ENCODE measurements at places on chromosomes 3 and 15.
A peak's percentile ranks its signal among the peaks of the same experiment; 100 is the strongest.

DNA sequence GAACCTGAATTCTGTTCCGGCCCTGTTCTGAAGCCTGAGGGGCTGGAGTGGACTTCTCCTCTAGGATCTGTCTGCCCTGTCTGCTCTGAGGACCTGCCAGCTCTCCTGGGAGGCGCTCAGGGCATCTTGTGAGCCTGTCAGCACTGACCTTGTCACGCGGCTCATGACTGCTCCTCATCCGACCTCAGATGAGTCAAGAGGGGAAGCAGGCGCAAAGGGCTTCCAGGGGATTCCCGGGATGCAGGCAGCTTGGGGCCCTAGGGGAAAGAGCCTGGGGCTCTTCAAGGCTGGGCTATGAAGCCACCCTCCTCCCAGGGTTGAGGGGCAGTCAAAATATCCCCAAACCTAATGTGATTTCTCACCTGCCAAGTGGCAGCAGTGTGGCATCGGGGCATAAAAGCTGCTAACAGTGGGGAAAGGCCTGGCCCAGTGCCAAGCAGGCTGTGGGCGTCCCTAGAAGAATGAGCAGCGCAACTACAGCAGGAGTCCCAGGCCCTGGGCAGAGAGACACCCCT is 27.6 kb upstream of the ANKDD1A start:
- no peak for DNase-seq

GRCh38 chr15:70016511-70016994 is 81.2 kb downstream of the TLE3 start:
- no peak for DNase-seq

DNA sequence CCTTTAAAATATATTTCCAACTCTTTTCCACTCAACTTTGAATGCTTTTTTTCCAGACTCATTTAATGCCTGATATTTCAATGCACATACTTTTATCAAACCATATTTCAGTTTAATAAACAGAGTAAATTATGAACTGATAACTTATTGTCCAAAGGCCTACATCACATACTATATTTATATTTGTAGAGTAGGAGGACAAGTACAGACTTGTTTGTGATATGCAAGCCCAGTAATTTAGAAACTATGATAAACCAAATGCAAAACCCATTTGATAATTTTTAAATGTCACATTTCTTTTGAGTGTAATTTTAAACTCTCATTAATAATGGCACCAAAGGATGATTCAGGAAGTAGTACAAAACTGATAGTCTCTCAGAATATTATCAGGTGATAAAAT is 3.3 kb downstream of the RFX7 start:
- DNase-seq: no peak

GRCh38 chr15:95912280-95912625 is 418.2 kb upstream of the NR2F2 start:
- DNase-seq: no peak

GRCh38 chr3:41126961-41127360 is 72.3 kb upstream of the CTNNB1 start:
- DNase-seq: no peak

- no peak for DNase-seq
Measured at GRCh38 chr15:101404245-101404644, 85.3 kb downstream of the PCSK6 start.

GRCh38 chr3:134898181-134898754 is 103.2 kb downstream of the EPHB1 start:
- no peak for DNase-seq

DNA sequence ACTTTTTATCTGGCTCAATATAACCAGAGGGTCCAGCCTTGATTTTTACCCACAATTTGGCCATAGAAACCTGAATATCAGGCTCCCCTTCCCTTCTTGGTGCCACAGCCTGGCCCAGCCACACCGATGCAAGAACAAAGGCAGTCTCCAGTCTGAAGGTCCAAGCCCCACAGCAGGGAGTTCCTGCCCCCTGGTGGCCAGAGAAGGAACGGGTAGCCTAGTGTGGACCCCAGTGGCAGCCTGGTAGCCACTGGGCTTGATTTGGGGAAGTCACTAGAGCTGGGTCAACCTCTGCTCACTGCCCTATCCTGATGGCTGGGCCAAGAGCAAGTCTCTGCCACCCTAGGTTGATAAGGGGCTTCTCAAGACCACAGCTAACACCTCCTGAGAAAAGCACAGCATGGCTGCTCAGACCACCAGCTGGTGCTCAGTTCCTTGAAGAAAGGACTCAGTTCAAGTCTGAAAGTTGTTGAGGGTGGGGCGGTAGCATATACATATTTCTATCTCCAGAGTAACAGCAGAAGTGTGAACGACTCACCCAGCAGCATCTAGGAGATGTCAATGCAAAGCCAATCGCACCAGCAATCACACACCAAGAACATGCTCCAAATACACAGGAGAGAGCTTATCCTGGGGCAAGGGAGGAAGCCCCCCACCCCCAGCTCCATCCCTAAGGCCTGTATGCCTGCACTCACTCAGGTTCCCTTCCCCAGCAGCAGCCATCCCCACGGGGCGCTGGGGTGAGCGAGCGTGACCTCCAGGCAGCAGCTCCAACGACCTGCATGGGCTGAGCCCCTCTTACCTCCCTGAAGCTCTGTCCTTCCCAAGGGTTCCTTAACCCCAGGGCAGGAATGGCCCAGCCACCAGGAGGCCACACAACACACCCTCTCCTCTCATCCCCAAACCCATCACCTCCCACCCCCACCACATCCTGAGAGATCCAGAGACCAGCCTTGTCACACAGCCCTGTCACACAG is 7.6 kb downstream of the PFKFB4 start:
- peak; percentile 57 for DNase-seq

DNA sequence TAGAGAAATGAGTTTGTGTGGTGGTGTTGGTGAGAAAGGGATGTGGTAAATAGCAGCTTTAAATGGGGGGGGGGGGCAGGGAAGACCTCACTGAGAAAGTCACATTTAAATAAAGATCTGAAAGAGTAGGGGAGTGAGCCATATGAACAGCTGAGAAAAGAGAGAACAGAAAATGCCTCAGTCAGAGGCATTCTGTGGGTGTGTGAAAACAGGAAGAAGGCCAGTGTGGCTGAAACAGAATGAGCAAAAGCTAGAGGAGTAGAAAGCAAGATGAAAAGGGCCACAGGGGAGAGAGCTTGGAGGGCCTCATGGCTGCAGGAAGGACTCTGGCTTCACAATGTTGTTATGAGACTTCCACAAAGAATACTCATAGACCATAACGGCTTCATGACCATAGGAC is 783.3 kb downstream of the ZPLD1 start:
- DNase-seq: no peak
